ENCODE measurements at places on chromosomes 3 and 15.

- no peak for DNase-seq
Observed at GRCh38 chr15:99058421-99058870, 46.4 kb upstream of the SYNM start.

GRCh38 chr3:63753567-63753966, 65.5 kb upstream of the C3orf49 start:
- DNase-seq = no peak

GRCh38 chr15:35206060-35206675, 121.1 kb upstream of the NANOGP8 start:
- no peak for DNase-seq

- DNase-seq = peak; percentile 78
Observed at GRCh38 chr15:89101302-89102193, 13.3 kb downstream of the ABHD2 start.

GRCh38 chr3:43932921-43933320, 242.2 kb downstream of the ABHD5 start:
- DNase-seq = no peak

DNA sequence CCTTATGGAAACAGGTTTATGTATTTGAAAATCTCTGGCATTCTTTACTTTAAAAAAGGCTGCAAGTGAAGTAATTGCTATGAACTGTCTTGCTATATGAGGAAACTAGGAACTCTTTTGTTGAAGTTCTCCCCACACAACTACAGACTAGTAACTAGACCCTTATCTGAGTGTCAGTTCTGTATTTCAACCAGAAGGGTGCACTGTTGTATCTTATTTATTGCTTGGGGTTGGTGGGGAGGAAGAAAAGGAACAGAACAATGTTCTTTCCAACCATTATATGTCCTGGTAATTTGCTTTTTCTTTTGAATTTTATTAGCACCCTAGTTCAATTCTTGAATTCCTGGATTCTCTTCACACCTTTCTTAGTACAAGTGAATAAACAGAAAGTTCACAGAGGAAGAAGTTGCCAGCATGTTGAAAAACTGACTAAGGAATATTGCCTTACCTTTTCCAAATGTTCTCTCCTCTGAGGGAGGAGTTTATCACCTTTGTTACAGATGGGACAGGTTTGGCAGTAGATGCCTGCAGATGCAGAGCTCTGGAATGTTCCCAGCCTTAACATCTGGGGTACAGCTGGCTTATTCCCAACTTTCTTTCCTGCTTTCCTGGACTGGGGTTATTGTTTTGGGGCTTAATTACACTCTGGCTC, 162.4 kb upstream of the CFAP20DC start:
- no peak for DNase-seq

GRCh38 chr15:66401130-66402021, 14.7 kb downstream of the MAP2K1 start:
- no peak for DNase-seq

GRCh38 chr3:127865941-127866340, 43.6 kb upstream of the MGLL start:
- no peak for DNase-seq

- no peak for DNase-seq
Observed at GRCh38 chr3:188000361-188000861, 153.5 kb upstream of the LPP start.

GRCh38 chr3:109059264-109059663, 58.7 kb downstream of the MORC1 start:
- no peak for DNase-seq

- no peak for DNase-seq
Observed at GRCh38 chr3:64278625-64279024, 53.4 kb upstream of the PRICKLE2 start.

DNA sequence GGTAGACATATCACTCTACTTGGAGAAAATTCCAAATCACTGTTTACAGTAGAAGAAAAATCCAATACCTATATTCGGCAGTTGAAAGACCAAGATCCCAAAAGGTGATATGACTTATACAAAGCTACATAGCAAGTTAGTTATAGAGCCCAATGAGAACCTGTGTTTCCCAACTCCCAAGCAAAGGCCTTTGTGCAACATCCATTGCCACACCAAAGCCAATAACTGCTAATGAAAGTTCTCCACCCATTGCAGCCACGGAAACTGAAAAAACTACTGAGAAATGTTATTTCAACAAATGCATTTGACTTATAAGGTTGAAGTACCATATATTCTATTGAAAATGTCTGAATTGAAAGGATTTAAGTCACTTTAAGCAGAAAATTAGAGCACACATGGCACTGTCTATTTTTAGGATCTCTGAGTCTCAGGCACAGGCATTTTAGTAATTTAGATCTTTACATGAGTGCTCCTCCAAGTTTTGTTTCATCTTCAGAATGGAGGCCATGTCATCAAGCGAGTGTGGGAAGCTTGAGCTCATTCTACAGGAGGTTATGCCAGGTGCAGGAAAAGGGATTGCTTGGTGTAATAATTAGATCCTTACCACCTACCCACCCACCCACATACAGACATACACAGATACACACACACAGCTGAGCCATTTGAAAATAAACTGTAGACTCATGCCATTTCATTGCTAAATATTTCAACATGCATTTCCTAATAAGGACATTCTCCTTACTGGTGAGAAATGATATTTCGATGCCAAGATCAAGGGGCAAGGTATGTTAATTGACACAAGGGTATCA, 19.7 kb upstream of the ANO10 start:
- DNase-seq = no peak

DNA sequence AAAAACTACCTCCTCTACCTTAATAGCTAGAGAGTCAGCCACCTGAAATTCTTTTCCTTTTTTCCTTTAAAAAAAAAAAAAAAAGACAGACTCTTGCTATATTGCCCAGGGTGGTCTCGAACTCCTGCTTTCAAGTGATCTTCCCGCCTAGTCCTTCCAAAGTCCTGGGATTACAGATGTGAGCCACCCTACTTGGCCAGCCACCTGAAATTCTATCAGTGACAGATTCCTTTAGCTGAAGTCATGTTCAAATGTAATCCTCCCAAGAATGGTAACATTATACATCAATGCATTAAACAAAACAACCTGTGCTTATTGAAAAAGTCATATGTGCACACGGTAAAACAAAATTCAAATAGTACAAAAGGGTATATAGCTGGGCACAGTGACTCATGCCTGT, 51.8 kb upstream of the ATOSA start:
- no peak for DNase-seq

- DNase-seq = no peak
Observed at GRCh38 chr15:19988094-19988660, 553.4 kb downstream of the GOLGA6L6 start.

DNA sequence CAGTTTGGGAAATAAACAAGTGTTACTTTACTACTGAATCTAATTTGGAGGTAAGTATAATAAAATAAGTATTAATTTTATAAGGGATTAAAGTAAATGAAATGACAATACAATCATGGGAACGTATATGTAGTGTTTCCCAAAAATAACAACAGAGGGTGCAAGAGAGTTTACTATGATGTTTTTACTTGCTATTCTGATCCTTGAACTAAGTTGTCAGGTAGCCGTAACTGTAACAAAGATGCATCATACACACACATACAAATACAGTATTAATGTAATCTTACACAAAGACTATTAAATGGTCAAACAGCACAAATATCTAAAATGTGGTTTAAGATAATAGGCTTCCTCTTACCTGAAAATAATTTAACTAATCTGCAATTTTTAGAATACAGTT, 311.4 kb downstream of the TBC1D5 start:
- no peak for DNase-seq

DNA sequence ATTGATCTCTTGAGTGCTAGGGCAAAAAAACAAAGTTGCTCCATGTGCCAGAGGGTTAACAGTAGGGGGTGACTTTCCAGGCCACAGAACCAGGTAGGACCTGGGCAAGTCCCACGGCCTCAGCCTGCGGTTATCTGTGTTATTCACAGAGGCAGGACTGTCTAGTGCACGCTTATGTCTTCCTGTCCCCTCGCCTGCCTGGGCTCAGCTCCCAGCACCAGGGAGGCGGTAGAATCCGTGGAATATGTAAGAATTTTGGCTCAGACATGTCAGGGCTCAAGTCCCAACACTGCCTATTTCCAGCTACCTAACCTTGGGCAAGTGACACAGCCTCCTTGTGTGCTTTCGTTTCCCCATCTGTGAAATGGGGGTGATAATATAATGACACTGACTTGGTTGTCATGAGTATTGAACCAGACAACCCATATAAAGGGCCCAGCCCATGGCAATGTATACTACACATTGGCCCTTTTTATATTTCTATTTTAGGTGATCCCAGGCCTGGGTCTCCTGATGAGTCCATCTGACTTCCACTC, 44.3 kb upstream of the FLNB start:
- DNase-seq = no peak

DNA sequence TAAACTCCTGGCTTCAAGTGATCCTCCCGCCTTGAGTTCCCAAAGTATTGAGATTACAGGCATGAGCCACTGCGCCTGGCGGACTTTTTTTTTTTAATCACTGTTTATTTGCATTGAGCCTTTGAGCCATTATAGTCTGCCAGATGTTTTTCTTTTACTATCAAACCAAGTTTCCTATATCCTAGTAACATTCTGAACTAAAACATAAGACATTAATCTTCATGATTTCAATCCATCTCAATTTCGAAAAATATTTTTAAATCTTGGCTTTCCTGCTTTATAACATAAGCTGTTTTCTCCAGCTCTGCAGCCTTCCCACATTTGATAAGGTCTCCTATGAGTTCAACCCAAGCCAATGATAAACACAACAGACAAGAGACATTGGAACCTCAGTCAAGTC, 75.4 kb downstream of the UMPS start:
- no peak for DNase-seq

GRCh38 chr3:12158387-12159226, at the start of gene TIMP4:
Gene TIMP4, minus strand, starts transcription at chr3:12158912. Its CDS starts 72 bp downstream, at chr3:12158840.
- no peak for DNase-seq

DNA sequence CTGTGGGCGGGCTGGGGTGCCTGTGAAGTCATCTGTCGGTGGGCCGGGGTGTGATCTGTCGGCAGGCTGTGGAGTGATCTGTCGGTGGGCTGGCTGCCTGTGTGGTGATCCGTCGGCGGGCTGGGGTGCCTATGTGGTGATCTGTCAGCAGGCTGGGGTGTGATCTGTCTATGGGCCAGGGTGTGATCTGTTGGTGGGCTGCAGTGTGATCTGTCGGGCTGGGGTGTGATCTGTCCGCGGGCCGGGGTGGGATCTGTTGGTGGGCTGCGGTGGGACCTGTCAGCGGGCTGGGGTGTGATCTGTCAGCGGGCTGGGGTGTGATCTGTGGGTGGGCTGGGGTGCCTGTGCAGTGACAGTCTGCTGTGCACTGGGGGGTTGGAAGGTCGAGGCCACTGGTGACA, 204.5 kb downstream of the XXYLT1 start:
- no peak for DNase-seq

DNA sequence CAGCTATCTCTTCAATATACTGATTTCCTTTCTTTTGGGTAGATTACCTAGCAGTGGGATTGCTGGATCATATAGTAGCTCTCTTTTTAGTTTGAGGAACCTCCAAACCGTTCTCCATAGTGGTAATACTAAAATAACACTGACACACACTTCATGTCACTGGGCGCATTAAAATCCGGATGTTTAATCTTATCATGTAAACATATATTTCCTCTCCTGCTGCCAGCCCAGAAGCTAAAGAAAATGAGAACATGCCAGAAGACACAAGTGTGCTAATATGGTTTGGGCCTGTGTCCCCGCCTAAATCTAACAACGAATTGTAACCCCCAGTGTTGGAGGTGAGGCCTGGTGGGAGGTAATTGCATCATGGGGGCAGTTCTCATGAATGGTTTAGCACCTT, 23.6 kb upstream of the KCNMB2 start:
- DNase-seq = no peak

DNA sequence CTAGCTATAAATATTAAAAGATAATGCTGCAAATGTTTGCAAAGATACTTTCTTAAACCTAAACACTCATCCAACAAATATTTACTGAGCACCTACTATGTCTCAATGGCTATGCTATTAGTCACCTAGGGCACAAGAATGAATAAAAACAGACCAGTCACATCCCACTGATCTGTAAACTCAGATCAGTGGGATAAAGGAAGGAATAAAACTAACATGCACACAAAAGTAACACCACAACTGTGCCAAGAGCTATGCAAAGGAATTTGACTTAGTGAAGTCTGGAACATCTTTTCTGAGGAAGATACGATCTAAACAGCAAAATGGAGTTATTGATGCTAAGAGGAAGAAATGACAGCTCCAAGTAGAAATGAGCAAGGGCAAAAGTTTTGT, 56.6 kb downstream of the CBLB start:
- DNase-seq = no peak

- no peak for DNase-seq
Observed at GRCh38 chr15:68921926-68922325, 8.4 kb upstream of the SPESP1 start.

- peak; percentile 72 for DNase-seq
Observed at GRCh38 chr15:99961011-99961441, 227.8 kb upstream of the LYSMD4 start.

GRCh38 chr15:96325541-96326327, 4.8 kb upstream of the NR2F2 start:
- DNase-seq = no peak

- no peak for DNase-seq
Observed at GRCh38 chr3:143753006-143753405, 95.3 kb downstream of the SLC9A9 start.

- no peak for DNase-seq
Observed at GRCh38 chr3:160473221-160473620, 23.6 kb upstream of the TRIM59 start.

GRCh38 chr15:72916897-72917296, 133.3 kb upstream of the ADPGK start:
- no peak for DNase-seq

DNA sequence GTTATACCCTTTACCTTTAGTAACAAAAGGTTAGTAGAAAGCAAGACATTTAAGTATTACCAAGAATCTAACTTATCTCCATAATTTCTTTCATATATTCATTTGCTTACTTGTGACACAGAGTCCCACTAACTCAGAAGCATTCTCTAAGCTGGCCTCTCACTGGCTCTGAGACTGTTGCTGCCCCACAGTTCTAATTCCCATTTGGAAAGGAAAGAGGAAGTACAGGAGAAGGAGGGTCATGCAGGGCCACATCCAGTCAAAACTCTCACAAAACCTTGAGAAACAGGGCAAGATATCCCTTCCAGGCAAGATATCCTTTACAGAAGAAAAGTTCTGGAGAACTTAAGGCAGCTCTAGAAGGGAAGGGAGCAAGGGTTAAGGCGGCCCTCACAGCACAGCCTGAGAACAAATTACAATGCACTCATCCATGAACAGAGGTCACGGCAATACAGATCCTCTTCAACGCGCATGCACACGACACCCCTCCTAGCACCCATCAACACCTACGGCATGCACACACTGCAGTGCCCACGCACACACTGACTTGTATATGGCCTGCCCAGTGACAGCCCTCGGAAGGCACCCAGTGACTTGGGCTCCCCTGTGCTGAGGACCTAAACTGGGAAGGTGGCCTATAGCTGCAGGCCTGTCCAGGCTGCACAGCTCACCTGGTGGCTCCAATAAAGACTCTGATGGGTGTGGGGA, 13.0 kb upstream of the MYO5C start:
- no peak for DNase-seq

DNA sequence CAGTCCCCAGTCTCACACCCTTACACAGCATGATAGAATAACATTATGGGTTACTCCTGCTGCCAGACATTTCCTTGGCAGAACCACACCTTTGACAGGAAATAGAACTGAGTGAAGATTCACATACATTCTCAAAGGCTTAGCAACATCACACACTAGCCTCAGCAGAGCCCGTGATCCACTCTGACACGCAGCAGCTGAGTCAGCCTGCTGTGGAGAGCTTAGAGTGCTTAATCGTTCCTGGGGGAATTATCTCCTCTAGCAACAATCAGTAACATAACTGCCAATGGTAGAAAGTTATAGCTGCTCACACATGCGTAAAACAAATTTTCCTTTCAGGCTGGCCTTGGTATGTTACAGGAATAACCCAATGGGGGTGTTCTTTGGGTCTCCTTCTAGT, 382.1 kb downstream of the GAP43 start:
- DNase-seq = no peak
